ENCODE measurements at places on chromosomes 3 and 15.
A peak's percentile ranks its signal among the peaks of the same experiment; 100 is the strongest.

DNA sequence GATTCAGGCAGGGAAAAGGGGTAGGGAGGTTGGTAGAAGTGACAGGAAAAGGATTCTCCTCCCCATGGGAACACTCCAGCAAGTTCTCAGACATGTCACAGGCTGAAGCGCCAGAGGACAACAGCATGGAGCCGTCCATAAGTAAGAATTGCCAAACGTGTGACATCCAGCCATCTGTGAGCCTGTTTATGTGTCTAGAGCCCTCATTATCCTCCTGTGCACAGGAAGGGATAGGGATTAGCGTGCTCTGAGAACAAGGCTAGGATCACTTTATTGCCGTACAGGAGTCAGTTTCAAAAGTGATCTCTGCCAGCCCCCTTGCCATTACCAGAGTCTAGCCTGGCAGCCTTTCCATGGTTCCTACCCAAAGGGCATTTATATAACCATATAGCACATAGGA, 549.5 kb downstream of the NTRK3 start:
- no peak for DNase-seq

GRCh38 chr3:35776346-35776745, 137.0 kb downstream of the ARPP21 start:
- no peak for DNase-seq

DNA sequence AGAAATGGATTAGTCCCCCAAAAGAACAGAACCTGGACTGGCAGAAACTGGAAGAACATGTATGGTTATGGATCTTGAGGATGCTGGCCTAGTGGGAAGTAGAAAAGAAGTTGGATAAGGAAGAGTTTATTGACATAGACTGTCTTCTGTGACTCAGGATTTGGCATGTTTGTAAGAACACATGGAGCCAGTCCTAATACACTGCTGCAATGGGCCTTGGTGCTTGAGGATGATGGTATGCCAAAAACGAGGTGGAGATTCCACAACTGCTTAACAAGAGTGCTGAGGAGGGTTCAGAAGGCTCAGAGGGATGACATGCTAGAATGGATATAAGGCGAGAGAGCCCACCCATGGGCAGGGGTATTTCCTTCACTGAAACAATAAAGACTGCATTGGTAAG, 22.4 kb downstream of the LZTFL1 start:
- DNase-seq: no peak

DNA sequence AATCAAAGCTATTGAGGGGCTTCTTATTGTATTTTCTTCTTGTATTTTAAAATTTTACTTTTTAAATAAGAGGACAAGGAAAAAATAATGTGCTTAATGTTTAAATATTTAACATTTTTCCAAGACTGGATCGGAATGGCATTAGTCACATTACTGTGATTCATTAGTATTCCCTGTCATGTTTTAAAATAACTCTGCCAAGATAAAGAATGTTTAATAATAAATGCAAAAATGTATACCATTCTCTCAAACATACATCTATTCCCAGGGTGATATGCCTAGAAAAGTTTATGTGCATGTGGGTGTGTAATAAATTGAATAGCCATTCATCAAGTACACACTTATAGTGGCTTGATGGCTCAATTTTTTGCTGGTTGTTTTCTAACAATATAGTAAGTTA, 936.1 kb downstream of the PLOD2 start:
- DNase-seq: no peak

GRCh38 chr3:4850211-4850927, 128.9 kb upstream of the BHLHE40 start:
- no peak for DNase-seq

GRCh38 chr3:129442486-129442885, 2.5 kb downstream of the IFT122 start:
- no peak for DNase-seq

DNA sequence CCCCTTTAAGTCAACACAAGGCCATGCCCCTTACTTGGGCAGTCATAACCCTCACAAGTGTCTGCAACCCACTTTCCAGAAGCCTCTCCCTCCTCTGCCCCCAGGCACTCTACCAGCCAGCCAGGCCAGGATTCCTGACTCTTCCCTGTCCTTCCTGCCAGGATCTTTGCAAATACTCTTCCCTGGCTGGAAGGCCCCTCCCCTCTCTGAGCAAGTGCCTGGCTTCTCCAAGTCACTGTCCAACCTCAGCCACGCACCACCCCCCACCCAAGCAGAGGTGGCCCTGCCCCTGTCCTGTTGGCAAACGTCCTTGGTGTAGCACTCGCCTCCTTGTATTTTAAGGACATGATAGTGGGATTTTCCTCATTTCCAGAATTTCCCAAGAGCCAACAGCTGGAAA, 54.7 kb upstream of the USP3 start:
- no peak for DNase-seq

GRCh38 chr3:12439161-12439940, 44.9 kb upstream of the TSEN2 start:
- DNase-seq: no peak

- peak; percentile 1 for DNase-seq
These were observed 81.6 kb upstream of the CHMP2B start for GRCh38 chr3:87145553-87145952.

DNA sequence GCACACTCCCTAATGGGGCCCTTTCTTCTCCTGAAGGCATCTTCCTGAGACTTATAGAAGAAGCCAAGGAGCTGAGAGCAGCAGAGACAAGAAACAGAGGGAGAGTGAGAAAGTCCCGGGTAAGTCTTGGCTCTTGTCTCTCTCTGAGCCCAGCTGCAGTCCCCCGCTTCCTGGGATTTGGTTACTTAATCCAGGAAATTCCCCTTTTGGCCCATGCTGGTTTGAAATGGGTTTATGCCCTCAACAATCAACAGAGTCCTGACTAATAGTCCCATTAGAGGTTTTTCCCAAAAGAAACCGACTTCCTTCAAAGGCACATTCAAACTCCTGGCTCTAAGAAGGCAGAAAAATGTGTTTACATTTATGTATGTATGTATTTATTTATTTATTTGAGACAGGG, 22.0 kb downstream of the TMEM158 start:
- peak; percentile 37 for DNase-seq

- DNase-seq: peak; percentile 88
These were observed 21.2 kb downstream of the PRKAR2A start for GRCh38 chr3:48826451-48826850.

- no peak for DNase-seq
These were observed 55.8 kb upstream of the NR2F2 start for GRCh38 chr15:96274698-96275097.

- peak; percentile 63 for DNase-seq
These were observed at the start of gene KY for GRCh38 chr3:134650431-134651346. KY (minus strand) TSS chr3:134651022; CDS start chr3:134650960, 62 bp downstream.

DNA sequence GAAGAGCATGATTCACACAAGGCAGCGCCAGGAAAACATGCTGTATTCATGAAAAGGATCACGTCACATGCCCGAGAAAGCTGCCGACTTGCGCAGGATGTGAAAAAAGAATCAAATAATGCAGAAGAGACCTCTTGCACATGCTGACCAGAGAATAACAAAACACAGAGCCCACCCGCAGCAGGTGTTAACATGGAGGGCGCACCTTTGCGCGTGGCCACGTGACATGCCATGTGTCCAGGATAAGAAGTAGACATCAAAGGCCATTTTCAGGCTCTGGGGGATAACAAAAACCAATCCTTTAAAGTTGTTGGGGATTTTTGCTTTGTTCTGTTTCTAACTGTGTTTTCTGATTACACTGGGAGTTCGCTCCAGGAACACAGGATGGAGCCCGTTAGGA, 1332.8 kb downstream of the ZPLD1 start:
- no peak for DNase-seq

GRCh38 chr3:100256731-100257151, 4.1 kb upstream of the TBC1D23 start:
- no peak for DNase-seq

DNA sequence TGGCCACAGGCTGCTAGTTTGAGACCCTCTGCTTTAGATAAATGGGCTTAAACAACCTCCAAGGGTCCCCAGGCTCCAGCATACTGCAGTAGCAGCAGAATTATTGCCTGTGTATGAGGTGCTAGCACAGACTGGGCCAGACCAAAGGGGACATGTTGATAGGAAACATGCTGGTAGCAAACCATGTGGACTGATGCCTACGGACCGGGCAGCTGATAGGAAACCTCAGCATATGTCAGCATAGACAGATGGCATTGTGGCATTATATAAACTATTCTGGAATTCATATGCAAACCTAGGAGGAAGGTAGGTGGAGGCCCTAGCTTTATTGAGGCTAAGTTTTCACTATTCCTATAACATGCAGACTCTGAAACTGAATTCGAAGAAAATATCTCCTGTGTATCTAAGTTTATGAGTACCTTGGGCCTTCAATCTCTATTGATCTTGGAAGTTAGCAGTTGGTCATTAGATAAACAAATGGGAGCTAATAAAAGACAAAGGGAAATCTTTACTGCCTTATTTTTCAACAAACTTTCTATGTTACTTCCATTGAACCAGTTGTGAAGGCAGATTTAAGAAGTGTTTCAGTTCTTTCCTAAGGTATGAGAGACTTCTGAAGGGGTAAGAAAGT, 1.7 kb upstream of the HGD start:
- no peak for DNase-seq

GRCh38 chr3:27125821-27126501, 243.2 kb downstream of the NEK10 start:
- DNase-seq: no peak

DNA sequence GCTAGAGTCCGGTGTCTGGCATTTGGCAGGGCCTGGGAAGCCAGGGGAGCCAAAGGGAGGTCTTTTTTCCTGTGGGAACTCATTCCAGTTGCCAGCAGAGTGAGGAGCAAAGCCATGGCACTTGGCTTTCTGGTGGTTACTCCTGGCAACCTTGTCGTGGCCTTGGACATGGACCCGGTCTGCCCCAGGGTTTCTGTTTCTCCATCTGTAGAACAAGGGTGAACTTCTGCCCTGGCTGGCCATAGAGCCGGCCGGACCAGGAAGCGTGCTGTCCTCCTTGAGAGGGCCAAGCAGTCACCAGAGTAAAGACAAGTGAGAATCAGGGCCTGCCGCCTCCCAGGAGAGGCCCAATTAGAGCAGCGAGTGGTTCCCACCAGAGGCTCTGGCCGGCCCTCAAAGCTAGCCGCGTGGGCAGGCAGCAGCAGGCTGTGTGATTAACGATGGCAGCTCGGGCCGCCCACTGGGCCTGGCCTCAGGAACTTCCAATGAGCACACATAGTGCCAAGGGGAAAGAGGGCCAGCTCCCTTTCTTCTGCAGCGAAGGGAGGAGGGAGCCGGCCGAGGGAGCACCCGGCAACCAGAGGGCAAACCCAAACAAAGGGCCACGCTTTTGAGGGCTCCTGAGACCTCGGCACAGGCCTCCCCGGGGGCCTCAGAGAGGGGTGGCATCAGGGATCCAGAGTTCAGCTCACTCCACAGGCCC, 29.1 kb upstream of the ELP6 start:
- DNase-seq: no peak

GRCh38 chr3:18416332-18416731, 8.8 kb downstream of the SATB1 start:
- no peak for DNase-seq

GRCh38 chr3:26652164-26652563, 29.6 kb downstream of the LRRC3B start:
- DNase-seq: no peak

GRCh38 chr3:190279690-190280089, 42.6 kb downstream of the CLDN1 start:
- DNase-seq: no peak

DNA sequence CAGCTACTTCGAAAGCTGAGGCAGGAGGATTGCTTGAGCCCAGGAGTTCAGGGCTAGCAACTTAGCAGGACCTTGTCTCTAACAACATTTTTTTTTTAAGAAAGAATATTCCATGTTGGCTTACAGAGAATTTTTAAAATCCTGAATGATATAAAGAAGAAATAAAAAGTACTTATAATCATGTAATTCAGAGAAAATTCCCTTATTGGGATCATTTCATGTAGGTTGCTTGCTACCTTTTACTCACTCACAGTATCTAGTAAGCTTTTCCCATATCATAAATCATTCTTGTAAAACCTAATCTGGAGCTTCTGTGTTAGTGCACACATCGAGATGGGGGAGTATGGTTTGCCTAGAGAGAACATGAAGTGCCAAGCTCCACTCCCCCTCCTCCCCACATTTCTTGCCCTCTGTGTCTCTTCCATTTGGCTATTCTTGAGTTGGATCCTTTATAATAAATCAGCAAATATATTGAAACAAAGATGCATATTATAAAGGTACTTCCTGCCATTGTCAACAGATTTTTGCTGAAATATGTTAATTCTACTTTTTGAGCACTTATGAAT, 13.6 kb downstream of the TF start:
- DNase-seq: no peak

DNA sequence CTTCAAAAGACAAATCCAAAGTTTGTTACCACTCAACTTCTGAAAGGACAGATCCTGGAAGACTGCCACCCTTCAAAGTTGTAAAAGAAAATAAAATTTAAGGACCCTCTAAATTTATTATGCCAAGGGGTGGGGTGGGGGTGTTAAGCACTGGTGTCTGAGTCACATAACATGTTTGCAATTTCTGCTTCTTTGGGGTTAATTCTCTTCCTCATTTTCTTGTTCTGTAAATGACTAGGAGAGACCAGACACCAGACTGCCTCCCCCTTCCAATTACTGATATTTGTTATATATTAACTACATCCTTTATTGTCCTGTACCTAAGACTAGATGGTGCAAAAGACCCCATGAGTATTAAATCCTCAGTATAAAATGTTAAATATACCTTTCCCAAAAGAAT, 242.8 kb downstream of the ZNF385D start:
- no peak for DNase-seq

DNA sequence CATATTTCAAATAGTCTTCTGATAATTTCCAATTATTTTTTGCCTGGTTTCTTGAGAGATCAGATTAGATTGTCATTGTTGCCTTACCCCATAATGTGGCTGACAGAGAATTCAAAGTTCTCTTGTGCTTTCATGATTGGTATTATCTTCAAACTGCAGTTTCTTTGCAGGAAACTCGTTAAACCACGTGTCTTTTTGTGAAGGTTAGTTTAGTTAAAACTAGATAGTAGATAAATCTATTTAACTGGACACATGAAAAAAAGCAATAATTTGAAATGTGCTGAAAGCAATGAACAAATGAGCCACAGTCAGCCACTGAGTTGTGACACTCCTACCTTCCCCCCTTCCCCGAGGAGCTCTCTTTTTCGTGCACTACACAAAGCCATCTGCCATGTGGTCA, 327.5 kb upstream of the UMPS start:
- no peak for DNase-seq

GRCh38 chr15:80203361-80203885, 48.6 kb downstream of the CTXND1 start:
- DNase-seq: no peak

GRCh38 chr15:76382987-76383728, 46.6 kb downstream of the ISL2 start:
- no peak for DNase-seq

- no peak for DNase-seq
These were observed 5.0 kb upstream of the IL17RE start for GRCh38 chr3:9897408-9898372.

GRCh38 chr3:11626084-11626463, 17.6 kb downstream of the VGLL4 start:
- DNase-seq: no peak

GRCh38 chr3:189952272-189952671, 168.4 kb downstream of the P3H2 start:
- DNase-seq: no peak

- DNase-seq: no peak
These were observed 145.3 kb upstream of the PRR23C start for GRCh38 chr3:139189943-139190342.
